ENCODE measurements at places on chromosomes 7 and 10.
A peak's percentile ranks its signal among the peaks of the same experiment; 100 is the strongest.

- no peak for DNase-seq
These were observed 340.9 kb upstream of the MEOX2 start for GRCh38 chr7:16027396-16027795.

DNA sequence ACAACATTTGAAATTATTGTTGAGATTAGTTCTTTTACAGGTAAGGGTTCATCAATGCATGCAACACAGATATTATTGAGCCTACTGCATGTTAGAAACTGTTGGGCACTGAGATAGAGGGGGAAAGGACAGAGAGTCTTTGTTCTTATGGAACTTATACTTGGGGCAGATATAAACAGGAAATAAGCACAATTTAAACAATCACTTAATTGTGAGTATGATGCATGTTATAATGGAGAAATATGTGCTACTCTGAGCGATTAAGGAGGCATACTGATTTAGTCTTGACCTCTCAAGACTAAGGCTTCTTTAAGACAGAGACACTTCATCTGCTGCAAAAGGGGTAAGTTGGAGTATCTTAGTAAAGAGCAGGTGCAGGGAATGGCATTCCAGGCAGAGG lies 593.3 kb downstream of the CCSER2 start:
- no peak for DNase-seq

GRCh38 chr7:18191341-18191740 lies 163.7 kb upstream of the PRPS1L1 start:
- no peak for DNase-seq

GRCh38 chr10:97553575-97554031 lies 19.0 kb upstream of the ANKRD2 start:
- peak; percentile 77 for DNase-seq

- DNase-seq: no peak
These were observed 130.3 kb downstream of the NRF1 start for GRCh38 chr7:129741743-129742213.

DNA sequence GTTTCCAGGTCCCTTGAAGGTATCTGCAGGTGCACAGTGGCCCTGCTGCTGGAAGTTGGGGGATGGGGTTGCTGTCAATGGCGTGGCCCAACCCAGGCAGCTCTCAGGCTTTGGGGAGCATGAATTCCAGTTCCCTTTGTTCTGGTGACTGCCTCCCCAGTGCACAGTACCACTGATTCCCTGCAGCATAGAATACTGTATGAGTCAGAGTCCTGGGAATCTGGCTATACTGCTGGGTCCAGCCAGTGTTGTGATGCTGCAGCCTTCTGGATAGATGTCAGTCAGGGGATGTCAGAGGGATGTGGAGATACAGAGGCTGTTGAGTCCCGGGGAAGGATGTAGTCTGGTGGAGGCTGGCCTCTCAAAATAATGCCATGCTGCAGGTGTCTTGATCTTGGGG lies 99.3 kb downstream of the LANCL2 start:
- no peak for DNase-seq

DNA sequence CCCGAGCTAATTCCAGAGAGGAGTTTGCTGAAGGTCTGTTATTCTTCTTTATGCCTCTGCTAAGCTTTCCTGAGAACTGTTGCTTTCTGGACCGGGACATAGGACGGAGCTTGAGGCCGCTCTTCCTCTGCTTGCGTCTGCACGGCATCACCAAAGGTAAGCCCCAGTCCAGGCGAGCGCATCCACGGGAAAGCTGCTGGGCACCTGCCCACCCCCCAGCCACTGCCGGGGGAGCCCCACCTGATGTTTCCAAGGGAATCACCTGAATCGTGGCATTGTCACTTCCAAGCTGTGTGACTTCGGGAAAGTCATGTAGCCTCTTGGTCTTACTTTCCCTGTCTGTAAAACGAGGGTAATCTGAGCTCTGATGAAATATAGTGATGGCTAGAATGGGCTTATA lies 45.1 kb upstream of the PLEKHA1 start:
- DNase-seq: no peak

- no peak for DNase-seq
These were observed 455.5 kb downstream of the PHTF2 start for GRCh38 chr7:78253850-78254725.

Data from testis (tissue), 5 donors.